ENCODE measurements at places on chromosomes 3 and 15.

DNA sequence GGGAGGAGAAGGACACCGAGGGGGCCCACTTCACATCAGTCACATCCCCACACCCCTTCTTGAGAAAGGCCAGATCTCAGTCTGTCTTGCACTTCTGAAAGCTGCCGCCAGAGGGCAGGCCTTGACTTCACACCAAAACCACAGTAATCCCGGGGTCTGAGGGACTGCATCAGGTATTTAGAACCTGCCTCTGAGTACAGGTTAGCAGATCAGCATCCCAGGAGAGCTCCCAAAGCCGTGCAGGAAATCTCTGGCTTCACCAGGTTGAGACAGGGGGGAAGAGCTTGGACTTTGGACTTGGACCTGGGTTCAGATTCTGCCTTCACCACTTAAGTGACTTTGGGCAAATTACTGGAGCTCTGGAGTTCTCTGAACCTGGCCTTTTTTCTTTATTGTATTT is 50.3 kb downstream of the LHFPL4 start:
- peak; percentile 69 for ATAC-seq

GRCh38 chr3:131356006-131356595 is 25.5 kb upstream of the NUDT16 start:
- no peak for ATAC-seq

- peak; percentile 57 for ATAC-seq
Measured at GRCh38 chr3:18841422-18842343, 306.6 kb upstream of the KCNH8 start.

- no peak for ATAC-seq
Measured at GRCh38 chr3:171768281-171768900, 41.9 kb downstream of the PLD1 start.

- no peak for ATAC-seq
Measured at GRCh38 chr3:131020122-131020693, 6.4 kb downstream of the ASTE1 start.

GRCh38 chr3:157113832-157114505 is 46.0 kb downstream of the CCNL1 start:
- ATAC-seq: peak; percentile 42

- no peak for ATAC-seq
Measured at GRCh38 chr3:121490161-121490560, 55.6 kb downstream of the POLQ start.

DNA sequence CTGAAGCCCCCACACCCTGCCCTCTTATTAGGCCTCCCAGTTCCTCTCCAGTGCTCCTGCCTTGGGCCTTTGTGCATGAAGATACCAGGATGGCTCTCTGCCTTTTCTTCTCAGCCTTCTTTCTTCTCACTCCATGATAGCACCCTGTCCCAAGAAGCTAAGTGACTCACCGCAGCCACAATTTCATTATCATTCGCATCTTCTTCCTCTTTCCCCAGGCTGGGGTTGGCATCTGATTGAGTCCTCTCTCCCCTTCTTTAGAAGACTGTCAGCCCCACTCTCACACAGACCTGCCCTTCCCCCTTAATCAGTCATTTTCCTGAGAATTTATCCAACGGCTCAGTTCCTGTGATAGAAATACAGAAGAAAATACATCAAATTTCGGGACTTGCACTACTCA is 102.0 kb downstream of the STAC start:
- no peak for ATAC-seq

DNA sequence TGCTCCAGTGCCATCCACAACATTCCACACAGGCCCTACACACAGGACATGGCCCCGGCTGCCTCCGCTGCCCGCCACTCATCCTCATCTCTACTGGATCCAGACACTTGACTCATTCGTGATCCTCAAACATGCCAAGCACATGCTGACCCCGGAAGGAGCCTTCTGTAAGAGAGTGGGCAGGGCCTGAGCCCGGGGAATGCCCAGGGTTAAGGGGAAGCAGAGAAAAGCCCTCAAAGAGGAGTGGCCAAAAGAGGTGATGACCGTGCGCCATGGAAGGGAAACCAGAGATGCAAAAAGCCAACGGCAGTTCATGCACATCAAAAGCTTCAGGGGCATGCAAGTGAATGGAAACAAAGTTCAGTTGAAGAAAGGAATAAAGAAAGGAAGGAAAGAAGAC is 46.1 kb downstream of the RFTN1 start:
- ATAC-seq: no peak

DNA sequence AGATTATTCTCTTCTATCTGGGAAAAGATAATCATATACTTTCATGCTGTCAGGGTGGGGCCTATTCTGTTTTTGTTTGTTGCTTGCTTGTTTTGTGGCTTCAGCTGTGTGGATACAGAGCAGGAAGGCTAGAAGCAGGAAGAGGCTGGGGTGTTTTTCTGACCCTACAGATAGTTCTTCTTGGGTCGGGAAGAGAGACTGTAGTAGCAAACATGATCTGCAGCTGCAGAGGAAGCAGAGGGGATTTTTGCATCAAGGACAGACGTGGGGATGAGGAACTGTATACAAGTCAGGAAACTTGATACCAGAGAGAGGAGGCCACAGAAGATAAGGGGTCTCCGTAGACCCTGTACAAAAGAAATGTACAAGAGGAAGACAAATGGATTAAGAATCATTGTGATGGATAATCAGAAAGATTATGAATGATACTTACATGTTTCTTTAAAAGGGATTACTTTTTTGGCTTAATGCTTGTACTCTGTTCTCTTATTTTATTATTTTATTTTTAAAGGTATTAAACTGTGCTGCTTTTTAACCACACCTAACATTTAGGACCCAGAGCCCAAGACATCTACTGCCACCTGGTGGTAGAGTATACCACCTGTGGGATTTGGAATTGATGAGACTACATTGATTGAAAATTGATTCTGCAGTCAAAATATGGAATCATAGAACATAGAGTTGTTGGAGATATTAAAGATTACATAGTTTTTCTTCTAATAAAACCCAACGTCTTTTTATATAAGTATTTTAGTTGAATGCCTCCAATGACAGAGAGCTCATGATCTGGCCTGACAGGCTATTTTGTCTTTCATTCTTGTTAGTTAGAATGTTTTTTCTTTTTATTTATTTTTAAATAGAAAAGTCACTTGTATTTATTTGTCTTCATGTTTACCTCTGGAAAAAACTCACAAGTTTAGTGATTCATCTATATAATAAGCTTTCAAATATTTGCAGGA is 87.3 kb upstream of the ROPN1 start:
- ATAC-seq: peak; percentile 75

DNA sequence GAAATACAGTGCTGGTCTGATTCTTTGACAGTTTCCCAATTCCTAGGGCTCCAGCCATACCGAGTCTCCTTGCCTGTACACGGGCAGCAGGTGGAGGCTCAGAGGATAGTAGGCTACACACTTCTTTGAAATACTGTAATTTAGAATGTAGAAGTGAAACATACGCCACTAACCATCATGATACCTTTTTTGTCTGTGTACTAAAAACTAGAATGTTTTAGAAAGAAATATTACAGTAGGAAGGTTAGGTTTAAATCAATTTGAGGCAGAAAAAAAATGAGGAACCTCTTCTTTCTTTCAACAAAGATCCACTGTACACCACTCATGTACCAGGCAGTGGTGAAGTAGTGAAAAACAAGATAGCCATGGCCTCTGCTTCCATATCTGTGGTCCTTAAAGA is 354.7 kb downstream of the MCTP2 start:
- no peak for ATAC-seq

DNA sequence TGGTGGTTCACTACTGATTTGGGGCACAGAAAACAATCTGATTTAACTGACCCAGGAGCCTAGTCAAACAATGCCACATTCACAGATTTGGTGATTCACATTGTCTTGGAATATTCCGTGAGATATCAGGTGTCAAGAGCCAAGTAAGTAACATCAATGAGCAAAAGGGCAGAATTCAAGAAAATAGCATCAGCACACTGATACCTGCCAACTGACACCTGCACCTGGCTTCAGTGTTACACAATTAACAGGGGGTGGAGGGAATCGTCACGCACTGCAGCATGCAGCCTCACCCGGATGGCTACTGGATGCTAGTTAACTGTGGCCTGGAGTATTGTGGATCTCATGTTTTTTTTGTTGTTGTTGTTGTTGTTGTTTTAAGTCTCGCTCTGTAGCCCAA is 17.6 kb downstream of the CCNL1 start:
- ATAC-seq: no peak

- ATAC-seq: no peak
Measured at GRCh38 chr3:58658508-58658907, 8.1 kb downstream of the FAM3D start.

DNA sequence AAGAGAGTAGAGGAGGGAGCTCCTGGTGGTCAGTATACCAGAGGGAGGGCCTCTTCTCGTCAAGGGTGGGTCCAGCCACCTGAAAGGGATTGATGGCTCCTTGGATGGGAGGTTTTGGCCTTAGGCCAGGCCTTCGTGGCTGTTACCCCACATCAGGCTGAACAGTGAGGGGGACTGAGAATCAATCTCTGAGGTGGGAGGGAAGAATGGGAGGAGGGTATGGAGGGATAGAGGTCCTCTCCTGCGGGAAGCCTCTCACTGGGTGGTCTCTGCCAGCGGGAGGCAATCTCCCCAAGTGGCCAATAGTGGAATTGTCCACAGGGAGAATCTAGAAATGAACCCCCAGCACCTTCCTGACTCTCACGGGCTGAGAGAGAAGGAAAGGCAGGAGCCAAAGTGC is 53.5 kb downstream of the BSN start:
- ATAC-seq: peak; percentile 48

DNA sequence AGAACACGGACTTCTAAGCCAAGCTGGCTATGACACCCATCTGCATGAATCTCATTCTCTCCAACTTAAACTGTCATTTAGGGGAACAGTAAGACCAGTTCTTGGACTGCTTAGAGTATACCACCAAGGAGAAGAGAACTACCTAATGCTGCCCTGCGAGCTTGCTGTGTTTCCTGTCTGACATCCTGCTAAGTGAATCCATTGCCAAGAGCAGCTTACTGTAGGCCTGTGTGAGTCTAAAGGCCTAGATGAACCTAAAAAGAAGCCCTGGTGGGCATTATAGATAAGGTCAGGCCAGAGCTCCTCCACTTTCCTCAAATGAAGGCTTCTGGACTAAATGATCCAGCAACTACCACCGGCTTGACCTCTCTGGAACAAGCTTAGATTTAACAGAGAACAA is 15.0 kb downstream of the LZTFL1 start:
- no peak for ATAC-seq

GRCh38 chr3:107368654-107369398 is 8.4 kb upstream of the CCDC54 start:
- ATAC-seq: no peak

GRCh38 chr3:25854635-25855034 is 64.7 kb downstream of the OXSM start:
- ATAC-seq: peak; percentile 83

GRCh38 chr3:128382221-128382807 is 84.4 kb downstream of the DNAJB8 start:
- peak; percentile 4 for ATAC-seq

DNA sequence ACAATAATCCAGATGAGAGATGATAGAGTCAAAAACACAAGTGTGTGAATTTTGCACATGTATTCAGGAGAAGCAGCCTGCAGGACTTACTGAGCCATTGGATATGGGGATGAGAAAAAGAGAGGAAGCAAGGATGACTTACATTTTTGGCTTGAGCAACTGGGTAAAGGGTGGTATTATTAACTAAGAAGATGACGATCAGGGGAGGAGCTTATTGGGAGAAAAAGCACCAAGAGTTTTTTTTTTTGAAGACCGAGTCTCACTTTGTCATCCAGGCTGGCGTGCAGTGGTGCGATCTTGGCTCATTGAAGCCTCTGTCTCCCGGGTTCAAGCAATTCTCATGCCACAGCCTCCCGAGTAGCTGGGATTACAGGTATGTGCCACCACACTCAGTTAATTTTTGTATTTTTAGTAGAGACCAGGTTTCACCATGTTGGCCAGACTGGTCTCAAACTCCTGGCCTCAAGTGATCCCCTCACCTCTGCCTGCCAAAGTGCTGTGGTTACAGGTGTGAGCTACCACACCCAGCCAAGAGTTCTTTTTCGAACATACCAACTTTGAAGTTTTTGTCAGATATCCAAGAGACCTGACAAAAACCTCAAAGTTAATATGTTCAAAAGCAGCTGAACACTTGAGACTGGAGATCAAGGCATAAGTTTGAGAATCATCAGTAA is 14.8 kb upstream of the SH3BP5 start:
- no peak for ATAC-seq

- no peak for ATAC-seq
Measured at GRCh38 chr15:66911131-66911700, 154.2 kb upstream of the SMAD3 start.

DNA sequence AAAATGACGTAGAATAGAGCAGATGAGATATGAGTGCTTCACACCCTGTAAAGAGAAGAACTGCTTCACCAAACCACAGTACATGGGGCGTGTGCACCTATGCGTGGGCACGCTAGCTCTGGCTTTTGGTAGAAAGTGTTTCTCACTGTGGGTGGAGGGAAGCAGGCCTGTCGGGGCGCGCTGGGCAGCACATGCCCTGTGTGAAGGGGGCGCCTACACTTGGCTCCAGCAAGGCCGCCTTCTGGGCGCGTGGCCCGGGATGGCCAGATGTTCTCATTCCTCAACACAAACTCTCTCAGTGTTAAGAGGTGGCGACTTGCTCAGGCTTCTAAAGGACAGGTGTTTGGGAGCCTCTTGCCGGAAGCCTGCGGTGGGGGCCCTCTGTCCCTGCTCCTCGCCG is 90.0 kb downstream of the FBLN2 start:
- ATAC-seq: no peak

- ATAC-seq: peak; percentile 31
Measured at GRCh38 chr3:170425491-170426239, 7.0 kb downstream of the CLDN11 start.

GRCh38 chr15:73331991-73332925 is 36.5 kb downstream of the HCN4 start:
- no peak for ATAC-seq

GRCh38 chr3:186466391-186466974 is 77.7 kb downstream of the CRYGS start:
- no peak for ATAC-seq

DNA sequence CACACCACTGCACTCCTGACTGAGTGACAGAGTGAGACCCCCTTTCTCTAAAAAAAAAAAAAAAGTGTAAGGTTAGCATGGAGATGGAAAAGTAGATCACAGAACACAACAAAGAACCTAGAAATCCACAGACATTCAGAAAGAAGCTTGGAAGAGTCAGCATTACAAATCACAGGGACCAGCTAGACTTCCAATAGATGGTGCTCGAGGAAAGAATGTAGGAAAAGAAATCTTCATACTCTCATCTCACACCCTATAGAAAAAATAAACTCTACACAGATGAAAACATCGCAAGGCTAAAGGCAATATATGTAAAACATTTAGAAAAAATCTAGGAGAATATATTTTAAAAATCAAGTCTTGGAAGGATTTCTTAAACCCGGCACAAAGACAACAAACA is 94.5 kb upstream of the ABHD17C start:
- ATAC-seq: no peak
